Hematopoietic multipotent progenitor cell treated with erythropoietin and hydrocortisone succinate and interleukin-3 and kit ligand, for 8 days (in vitro differentiated cells): ENCODE measurements at places on chromosomes 5 and 9.

DNA sequence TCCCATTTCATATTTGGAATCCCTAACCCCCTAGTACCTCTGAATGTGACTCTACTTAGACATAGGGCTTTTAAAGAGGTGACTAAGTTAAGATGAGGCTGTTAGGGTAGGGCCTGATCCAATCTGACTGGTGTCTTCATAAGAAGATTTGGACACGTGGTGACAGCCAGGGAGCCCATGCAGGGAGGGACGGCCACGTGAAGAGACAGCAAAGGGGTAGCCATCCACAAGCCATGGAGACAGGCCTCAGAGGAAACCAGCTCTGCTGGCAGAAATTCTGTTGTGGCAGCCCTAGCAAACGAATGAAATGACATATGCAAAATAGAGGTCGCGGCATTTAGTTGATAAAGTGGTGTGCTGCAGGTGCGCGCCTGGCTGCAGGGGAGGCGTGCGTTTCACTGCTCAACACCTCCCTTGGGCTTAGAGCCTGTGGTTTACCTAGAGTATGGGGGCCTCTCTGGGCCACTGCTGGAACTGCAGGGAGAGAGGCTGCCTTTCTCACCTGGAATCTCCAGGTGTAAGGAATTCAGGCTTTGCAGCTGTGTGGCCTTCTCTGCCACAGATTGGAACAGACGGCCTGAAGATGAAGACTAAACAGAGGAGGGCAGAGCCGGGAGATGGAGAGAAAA, 7.1 kb upstream of the AFAP1L1 start:
- DNase-seq = no peak

GRCh38 chr5:179342577-179342976, 2.7 kb downstream of the ADAMTS2 start:
- no peak for DNase-seq

DNA sequence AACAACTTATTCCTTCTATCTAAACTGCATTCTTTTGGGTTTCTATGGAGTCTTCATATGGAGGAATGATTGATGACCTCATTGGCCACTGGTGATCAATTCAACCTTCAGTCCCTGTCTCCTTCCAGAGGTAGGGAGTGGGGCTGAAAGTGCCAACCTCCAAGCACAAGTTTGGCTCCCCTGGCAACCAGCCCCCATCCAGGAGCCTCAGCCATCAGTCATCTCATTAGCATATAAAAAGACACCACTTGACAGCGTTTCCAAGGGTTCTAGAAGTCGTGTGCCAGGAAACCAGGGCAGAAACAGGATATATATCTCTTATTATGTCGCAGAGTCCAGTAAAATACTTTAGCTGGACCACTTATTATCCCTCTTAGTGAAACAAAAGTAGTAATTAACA, 9.8 kb downstream of the SLC31A2 start:
- no peak for DNase-seq

- no peak for DNase-seq
Observed at GRCh38 chr9:133353548-133353947, 2.7 kb downstream of the SURF1 start.

GRCh38 chr9:37564916-37565315, 11.3 kb downstream of the FBXO10 start:
- no peak for DNase-seq

DNA sequence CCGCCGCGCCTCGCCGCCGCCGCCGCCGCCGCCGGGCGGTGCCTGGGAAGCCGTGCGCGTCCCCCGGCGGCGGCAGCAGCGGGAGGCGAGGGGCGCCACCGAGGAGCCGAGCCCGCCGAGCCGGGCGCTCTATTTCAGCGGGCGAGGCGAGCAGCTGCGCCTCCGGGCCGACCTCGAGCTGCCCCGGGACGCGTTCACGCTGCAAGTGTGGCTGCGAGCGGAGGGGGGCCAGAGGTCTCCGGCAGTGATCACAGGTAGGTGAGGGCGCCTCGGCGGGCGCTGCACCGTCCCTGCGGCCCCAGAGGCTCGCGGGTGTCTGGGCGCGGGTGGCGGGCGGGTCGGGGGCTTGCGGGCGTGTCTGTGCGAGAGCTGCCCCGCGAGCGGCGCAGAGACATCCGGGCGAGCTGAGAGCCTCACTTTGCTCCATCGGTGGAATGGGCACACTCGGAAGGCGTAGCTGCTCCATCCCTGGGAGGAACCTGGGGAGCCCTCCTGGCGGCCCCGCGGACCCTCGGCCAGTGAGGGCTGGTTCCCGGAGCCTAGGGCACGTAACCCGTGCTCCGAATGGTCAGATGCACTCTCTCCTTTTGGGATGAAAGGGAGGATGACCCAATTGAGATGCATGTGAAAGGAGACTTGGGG, 864 bp downstream of the PAPPA start:
- no peak for DNase-seq

DNA sequence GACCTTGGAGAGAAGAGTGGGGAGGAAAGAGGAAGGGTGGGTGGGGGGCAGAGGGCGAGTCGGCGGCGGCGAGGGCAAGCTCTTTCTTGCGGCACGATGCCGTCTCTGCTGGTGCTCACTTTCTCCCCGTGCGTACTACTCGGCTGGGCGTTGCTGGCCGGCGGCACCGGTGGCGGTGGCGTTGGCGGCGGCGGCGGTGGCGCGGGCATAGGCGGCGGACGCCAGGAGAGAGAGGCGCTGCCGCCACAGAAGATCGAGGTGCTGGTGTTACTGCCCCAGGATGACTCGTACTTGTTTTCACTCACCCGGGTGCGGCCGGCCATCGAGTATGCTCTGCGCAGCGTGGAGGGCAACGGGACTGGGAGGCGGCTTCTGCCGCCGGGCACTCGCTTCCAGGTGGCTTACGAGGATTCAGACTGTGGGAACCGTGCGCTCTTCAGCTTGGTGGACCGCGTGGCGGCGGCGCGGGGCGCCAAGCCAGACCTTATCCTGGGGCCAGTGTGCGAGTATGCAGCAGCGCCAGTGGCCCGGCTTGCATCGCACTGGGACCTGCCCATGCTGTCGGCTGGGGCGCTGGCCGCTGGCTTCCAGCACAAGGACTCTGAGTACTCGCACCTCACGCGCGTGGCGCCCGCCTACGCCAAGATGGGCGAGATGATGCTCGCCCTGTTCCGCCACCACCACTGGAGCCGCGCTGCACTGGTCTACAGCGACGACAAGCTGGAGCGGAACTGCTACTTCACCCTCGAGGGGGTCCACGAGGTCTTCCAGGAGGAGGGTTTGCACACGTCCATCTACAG, 760 bp downstream of the NPR3 start:
- DNase-seq = peak; percentile 47

GRCh38 chr5:8907168-8907868, 638.6 kb downstream of the SEMA5A start:
- no peak for DNase-seq

- DNase-seq = no peak
Observed at GRCh38 chr9:127303830-127304229, 39.3 kb downstream of the GARNL3 start.

DNA sequence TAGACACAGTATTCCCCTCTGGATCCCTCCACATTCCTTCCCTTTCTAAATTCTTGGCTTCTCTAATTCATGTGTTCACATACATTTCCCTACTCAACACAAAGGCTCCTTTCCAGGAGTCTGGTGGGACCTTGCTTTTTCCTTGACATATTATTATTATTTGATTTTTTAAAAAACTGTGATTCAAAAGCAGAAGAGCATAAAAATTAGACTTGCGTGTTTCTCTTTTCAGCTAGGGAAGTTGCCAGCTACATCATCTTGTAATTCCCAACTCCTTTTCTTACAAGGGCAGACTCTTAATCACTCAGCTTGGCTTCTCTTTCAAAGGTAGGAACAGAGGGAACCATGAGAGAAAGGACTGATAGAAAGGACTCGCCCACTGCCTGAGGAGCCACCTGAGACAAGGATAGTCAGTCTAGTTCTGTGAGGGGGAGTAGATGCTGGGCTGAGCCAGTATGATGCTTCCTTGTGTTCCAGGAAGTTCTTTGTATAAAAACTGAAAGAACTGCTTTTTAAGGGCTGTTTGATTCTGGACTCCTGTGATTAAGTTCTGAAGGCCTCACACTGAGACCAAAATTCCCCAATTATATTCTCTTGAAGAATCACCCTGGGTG, 51.0 kb upstream of the DPYSL3 start:
- no peak for DNase-seq

DNA sequence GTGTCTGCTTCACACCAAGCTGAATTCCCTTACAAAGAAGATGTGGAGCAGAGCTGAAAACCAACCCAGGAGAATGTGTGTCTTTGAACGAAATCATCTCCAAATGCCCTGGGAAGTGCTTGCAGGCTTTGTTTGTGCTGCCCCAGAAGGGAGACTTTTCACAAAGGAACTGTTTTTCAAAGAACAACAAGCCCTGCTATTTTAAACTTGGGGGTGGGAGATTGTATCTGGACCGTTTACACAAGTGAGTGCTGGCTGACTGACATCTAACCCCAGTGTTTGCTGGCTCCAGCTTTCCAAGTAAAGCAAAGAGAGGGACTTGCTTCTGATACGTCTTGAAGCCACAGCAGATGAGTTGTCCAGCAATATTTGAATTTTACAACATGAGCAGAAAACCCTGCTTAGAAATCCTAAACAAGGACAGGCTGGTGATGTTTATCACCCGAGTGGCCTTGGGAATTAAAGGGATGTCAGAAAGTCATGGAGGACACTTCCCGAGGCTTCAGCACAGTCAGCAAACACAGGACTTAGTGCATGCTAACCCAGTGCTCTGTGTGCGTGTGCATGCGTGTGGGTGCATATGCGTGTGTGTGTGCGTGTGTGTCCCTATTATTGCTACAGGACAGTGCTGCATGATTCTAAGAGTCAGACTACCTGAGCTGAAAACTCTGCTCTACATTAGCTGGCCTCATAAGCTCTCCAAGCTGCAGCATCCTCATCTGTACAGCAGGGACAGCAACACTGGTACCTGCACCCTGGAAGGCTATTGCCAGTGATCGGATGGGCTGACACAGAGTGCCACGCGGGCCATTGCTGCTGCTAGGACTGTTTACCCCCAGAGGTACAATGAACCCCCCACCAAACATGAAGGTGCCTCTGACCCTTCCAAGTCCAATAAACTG, 1.4 kb downstream of the ADAMTS12 start:
- DNase-seq = no peak

DNA sequence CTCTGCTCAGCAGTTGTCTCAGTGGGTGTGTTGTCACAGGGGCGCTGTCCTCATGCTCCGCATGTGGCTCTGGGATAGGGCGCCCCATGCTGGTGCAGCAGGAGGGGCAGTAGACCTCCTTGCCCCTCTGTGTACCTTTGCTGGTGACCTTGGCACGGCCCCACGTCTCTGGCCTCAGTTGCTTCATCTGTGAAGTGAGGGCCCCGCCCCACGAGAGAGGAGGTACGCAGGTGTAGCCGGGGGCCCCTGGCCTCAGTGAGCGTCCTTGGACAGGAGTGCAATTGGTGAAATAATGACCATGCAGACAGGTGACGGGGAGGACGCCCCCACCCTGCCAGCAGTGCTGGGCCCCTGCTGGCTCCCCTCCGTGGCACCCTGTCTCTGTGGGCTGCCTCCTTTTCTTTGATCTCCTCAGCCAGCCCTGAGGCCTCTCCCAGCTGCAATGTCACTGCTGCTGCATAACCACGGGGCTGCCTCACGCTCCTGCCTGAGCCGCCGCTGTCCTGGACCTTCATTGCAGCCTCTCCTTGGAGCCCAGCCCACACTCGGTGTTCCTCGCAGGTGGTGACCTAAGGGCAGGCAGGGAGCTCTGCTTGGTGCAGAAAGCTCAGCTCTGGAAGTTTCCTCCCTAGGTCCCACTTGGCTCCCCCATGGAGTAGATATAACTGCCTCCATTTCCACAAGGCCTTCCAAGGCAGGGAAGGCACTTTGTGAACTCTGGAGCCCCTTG, 57.3 kb downstream of the PHF2 start:
- DNase-seq = no peak

DNA sequence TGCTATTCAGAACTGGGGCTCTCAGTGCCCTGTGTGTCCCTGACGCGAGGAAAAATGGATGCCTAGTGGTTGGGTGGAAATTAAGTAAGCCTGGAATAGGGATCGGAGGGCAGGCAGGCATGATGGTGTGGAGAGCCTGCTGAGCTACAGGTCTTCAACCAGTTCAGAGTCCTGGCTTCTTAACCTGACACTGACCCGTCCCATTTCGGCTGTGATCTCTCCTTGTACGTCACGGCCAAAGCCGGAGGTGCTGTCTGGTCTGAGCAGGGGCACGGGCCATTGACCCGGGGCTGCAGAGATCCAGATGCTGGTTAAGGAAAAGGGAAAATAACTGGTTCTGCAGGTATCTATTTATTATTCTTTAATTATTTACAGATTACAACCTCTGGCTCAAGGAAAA, 27.9 kb downstream of the RHOBTB3 start:
- no peak for DNase-seq

GRCh38 chr5:146176805-146177204, 5.6 kb downstream of the LARS1 start:
- DNase-seq = no peak

- DNase-seq = no peak
Observed at GRCh38 chr9:98150721-98151120, 31.7 kb upstream of the TRIM14 start.
